ENCODE measurements at places on chromosomes 16 and 17.

DNA sequence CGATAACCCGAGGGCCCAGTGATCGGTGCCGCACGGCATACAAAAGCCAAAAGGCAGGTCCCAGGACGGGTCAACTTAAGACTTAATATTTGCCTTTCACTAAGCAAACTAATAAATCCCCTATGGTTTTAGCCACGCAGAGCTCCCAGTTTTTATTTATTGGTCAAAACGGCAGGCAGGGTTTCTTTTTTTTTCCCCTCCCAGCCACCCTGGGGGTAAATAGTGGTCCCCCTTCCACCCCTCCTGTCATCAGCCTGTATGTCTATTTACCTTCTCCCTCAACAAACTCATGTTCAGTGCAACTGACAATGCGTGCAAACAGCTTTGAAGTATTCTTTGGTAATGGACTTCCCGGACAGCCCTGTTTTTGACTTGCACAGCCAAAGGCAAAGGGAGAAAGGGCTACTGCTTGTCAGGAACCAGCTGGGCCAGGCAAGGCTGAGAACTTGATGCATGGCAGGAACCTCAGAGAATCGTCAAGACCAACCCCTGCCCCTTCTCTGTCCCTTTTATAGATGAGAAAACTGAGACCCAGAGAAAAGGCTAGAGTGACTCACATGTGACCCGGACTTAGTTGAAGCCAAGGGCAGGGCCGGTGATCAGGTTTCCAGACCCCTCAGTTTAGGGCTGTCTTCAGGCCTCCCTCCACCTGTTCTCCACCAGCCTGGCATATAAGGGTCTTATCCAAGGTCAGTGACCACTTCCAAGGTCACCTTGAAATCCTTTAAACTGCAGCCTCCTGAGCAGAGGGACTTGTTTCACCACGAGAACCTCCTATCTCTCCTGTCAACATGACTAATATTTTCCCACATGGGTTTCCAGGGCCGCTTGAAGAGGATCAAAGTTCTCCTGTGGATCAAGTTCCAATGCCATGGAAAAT lies 279.0 kb downstream of the SOX9 start:
- DNase-seq = no peak

GRCh38 chr17:8002721-8003593 lies 542 bp downstream of the GUCY2D start:
- no peak for DNase-seq

GRCh38 chr16:87585442-87586200 lies 16.7 kb upstream of the JPH3 start:
- no peak for DNase-seq

GRCh38 chr16:56300891-56301850 lies 109.9 kb downstream of the GNAO1 start:
- DNase-seq = no peak

GRCh38 chr17:42518046-42518754 lies 17.8 kb upstream of the NAGLU start:
- no peak for DNase-seq

DNA sequence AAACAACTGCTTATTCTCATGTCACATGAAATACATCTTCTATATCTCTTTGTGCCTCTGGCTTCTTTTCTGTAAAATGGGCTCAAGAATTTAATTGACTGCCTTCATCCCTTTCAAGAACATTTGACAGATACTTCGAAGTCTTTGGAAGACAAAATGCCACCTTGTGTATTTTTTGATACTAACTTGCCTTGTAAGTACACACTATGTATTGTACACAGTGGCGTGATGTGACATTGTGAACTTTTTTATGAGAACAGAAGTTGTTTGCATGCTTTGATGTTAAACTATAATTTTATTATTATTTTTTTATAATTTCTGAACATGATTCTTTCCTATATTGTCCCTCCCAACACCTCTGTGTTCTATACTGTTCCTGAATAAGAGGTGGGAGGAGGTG lies 73.7 kb downstream of the MAP2K4 start:
- no peak for DNase-seq

DNA sequence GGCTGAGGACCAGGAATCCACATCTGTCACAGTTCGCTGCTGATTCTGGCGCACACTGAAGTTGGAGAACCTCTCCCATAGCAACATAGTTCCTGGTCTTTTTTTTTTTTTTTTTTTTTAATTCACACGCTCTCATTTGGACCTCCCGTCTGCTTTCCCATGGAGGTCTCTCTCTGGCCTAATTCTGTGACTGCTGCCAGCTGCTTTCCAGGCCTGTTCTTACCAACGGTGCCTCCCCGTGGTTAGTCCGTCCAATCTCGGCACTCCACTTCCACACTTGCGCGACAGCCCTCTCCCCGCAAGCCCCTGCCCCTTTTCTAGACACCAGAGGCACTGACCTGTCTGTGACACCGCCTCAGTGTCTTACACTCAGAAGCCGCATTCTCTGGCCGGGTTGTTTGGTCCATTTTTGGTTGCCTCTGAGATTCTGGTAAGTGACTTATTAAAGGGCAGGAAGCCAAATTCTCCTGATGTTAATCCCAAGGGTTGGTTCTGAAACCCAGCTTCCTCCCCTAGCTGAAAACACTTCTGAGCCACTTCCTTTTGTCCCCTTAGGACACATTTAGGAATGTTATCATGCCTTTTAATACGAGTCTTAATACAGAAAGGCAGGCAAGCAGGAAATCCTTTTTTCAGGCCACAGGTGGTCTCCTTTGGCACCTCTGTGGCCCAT lies 1.1 kb upstream of the AKTIP start:
- no peak for DNase-seq

DNA sequence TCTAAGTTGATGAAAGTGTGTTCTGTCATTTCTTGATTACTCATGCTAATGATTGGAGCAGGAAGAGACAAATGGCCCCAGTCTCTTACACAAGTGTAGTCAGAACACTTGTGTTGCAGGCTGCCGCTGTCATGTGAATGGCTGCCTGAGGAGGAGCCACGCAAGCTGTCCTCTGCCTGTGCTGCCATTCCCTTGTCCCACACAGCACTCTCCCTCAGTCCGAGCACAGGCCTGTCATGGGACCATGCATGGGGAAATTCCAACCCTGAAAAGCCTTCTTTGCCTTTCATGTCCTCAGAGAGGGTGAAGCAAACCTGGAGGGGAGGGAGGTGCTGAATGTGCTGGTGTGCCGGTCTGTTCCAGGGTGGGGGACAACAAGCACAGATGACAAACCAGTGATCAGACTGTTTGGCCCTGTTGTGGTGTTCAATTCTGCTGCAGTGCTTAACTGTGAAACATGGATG lies 109.4 kb downstream of the MRTFB start:
- DNase-seq = no peak

GRCh38 chr17:2850991-2851390 lies 54.8 kb downstream of the RAP1GAP2 start:
- DNase-seq = no peak
